Glutamatergic neuron (in vitro differentiated cells): ENCODE measurements at places on chromosomes 2 and 18. TPM values are rescaled to one million over a fixed set of nuclear protein-coding genes. Genes with fewer than 3 reads are reported as not detected.

The PCARE gene
- 0.66 TPM for total RNA-seq

The POTEF gene
- 12.8 TPM for total RNA-seq

The UGT1A8 gene
- total RNA-seq, result not detected

The SERPINB2 gene
- not detected for total RNA-seq

The FARP2 gene
- 67.7 TPM for total RNA-seq

The POTEJ gene
- total RNA-seq, result not detected

The PLCL1 gene
- total RNA-seq, result 28.8 TPM

The SLC39A10 gene
- total RNA-seq, result 102 TPM

The SETBP1 gene
- total RNA-seq, result 83.3 TPM

The IL36G gene
- total RNA-seq, result not detected

The POTEI gene
- 1.4 TPM for total RNA-seq

The SPR gene
- 1.7 TPM for total RNA-seq

- DNase-seq, result no peak
These were observed 66.5 kb upstream of the TMEM200C start for GRCh38 chr18:5961828-5962150.

- DNase-seq, result no peak
These were observed 7.0 kb downstream of the TNS1 start for GRCh38 chr2:217995731-217996231.

GRCh38 chr2:53886406-53887280, 26.9 kb upstream of the GPR75 start:
- no peak for DNase-seq

DNA sequence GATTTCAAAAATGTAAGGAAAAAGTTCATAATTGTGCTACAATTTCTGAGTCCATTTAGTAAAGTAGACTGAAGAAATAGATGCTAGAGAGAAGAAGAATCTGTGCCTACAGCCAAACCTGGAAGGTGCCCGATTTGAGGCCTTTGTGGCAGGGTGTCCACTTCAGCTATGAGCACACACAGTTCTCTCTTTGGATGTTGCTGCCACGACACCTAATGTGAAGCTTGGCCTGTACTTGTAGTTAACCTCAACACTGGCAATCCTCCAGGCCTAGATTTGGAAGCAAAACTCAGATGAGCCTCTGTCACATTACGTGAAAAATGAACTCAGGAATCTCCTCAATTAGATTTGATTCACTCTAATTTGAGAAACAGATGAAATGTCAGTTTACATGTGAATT, 90.1 kb upstream of the LRP1B start:
- no peak for DNase-seq

DNA sequence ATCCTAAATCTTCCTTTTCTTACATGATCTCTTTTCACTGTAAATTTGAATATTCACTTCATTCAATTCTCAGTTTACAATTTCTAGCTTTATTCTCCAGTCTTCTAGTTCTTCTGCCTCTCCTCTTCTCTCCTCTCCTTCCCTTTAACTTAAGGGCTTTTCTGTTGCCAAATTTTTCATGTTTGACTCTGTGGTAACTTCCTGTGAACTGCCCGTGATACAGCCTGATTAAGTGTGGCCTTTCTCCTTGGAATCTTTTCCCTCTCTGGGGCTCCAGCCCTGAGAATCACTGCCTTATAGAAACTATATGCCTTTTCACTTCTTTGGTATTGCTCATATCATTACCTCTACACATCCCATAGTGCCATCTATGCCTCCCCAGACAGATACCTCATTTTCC, 1923.8 kb upstream of the CELF4 start:
- no peak for DNase-seq

- no peak for DNase-seq
These were observed 32.7 kb upstream of the PRLH start for GRCh38 chr2:237533668-237534161.

DNA sequence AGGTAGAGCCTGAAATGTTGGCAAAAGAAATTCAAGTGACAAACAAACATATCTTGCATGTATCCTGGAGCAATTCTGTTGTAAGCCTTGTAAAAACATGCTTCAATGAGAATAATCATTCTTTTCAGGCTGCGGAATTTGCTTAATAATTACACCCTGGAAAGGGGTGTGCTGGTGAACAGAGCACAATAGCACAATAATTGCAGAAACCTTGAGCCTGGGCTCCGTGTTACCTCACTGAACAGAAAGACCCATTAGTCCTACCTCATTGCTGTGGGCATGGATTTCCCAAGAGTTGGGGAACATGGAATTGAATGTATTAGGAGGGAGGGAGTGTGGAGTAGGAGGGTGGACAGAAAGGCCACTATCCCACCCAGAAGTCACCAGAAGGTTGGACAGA, 168.0 kb upstream of the ALKAL2 start:
- no peak for DNase-seq

DNA sequence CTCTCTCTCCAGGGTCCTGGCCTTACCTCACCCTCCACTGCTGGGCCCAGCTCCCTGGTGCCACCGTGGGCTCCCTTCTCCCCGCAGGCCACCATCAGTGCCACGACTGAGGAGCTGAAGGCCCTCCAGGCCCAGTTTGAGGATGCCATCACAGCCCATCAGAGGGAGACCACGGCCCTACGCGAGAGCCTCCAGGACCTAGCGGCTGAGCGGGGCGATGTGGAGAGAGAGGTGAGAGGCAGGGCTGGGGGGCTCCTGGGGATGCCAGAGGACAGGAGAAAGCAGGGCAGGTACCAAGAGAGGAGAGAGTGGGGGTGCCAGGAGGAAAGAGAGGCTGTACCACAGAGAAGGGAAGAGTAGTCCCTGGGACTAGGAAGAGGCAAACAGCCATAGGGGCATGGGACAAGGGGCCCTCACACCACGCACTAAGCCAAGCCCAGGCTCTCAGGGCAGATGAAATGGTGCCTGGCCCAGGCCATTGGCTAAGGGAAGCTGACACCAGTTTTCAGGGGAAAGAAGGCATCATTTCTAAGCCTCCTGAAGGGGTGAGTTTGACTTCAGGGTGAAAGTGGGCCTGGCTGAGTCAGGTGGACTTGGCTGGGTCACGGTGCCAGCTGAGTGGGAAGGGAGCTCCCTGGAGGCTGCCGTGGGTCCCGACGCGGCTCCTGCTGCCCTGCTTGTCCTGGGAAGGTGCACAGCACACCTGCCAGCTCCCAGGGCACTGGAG, 39.0 kb upstream of the SNED1 start:
- DNase-seq, result no peak

DNA sequence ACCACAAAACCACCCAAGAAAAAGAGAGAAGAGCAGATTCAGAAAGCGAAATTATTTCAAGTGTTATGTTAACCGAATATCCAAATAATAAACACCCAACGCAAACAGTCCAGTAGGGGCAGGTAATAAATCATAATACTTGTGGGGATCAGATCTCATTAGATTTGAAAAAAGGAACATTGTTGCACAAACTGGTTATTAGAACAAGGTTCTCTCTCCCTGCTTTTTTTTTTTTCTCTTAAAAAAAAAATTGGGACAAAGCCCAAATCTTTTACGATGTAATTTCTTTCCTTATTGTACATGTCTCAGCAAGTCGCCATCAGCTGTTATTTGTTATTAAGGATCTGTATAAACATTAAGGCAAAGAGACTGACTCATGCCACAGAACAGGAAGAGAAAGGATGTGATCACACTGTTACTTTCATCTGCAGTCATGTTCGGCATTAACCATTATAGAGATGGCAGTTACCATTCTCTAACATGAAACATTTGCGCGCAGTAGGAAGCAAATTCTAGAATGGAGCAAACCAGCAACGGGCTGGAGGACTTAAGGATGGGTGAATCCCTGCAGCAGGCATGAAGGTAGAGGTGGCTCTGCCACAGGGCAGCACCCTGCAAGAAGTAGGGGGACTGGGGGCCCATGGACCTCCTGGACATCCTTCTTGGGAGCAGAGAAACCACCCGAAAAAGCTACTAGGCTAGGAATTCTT, 42.0 kb downstream of the EPHA4 start:
- no peak for DNase-seq

- no peak for DNase-seq
These were observed 75.0 kb upstream of the BZW1 start for GRCh38 chr2:200736646-200737274.

DNA sequence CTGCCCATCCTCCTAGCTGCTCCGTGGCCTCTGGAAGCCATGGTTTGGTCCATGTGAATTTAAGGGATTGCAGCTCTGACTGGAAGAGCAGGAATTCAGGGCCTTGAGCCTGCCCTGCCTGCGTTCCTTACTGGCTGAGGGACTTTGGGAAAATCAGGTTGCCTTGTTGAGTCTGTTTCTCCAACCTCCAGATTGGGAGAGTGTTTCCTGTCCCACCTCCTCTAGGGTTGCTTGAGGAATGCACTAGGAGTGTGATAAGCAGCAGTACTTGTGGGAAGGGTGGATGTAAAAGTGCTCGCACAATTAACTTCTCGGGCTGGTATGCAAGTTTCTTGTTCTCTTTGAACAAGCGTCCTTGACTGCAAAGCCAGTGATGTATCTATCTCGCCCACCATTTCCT, 84.4 kb upstream of the YWHAQ start:
- DNase-seq, result no peak

GRCh38 chr2:177589186-177589585, 196.6 kb downstream of the AGPS start:
- no peak for DNase-seq

- DNase-seq, result no peak
These were observed 44.8 kb downstream of the PARD3B start for GRCh38 chr2:204590063-204590462.

- no peak for DNase-seq
These were observed 121.8 kb upstream of the SERPINE2 start for GRCh38 chr2:224160917-224161316.

- DNase-seq, result no peak
These were observed 10.9 kb upstream of the PEX13 start for GRCh38 chr2:61006486-61007105.

DNA sequence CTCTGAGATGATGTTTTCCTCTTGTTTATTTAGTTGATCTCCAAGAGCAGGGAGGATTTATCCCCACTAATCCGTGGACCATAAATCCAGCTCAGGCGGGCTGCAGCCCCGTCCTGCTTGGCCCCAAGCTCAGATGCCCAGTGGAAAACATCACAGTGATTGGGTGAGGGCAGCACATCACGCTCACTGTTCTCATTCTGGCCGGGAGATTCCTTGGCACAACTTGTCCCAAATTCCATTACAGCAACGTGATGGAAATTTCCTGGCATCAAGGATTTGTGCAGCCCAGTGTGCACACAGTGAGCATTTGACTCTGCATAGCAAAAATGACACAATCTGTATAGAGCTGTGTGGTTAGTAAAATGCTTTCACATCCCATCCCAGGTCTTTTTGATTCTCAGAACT, 96.8 kb downstream of the VAPA start:
- no peak for DNase-seq

DNA sequence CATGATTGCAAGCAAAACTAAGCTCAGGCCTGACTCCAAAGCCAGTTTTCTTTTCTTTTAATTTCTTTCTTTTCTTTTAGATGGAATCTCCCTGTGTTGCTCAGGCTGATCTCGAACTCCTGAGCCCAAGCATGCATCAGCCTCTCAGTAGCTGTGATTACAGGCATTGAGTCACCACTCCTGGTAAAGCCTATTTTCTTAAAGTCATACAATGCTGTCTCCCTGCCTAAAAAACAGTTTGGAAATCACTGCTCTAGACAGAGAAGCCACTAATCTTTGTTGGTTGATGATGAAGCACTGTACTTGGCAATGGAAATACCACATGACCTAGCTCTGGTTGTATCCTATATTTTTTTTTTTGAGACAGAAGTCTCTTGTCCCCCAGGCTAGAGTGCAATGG, 33.1 kb upstream of the ZNF532 start:
- DNase-seq, result no peak

- DNase-seq, result no peak
These were observed 93.5 kb downstream of the DYSF start for GRCh38 chr2:71546777-71547281.

DNA sequence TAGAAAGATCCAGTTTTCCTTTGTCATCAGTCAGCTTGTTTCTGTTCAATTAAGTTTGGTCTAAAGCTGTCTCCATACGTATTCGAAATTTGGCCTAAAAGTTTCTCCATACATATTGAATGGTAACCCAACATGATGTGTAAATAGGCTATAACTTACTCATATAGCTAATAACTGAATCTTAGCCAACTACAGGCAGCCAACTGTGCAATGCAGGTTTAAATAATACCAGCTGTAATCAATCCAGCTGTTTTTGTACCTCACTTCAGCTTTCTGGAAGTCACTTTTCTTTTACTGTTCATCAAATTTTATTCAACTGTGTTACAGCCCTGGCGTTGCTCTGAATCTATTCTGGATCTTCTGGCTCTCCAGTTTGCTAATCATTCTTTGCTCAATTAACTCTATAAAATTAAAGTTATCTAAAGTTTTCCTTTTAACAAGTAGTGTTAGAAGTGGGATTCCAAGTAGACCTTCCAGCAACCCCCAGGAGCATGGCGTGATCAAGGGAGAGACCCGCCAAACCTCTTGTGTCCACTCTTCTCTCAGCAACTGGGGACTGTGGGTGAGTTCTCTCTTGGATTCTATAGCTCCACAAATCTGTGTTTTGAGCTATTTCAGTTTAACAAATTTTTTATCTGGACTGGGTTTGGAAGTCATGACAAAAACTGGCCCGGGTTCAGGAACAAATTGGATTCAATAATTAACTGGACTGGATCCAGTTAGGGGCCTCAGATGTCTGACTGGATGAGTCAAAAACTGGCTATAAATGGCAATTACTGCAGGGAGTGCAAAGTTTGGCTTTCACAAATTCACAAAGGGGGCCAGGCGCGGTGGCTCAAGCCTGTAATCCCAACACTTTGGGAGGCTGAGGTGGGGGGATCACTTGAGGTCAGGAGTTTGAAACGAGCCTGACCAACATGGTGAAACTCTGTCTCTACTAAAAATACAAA, 329.7 kb upstream of the ST6GAL2 start:
- no peak for DNase-seq

DNA sequence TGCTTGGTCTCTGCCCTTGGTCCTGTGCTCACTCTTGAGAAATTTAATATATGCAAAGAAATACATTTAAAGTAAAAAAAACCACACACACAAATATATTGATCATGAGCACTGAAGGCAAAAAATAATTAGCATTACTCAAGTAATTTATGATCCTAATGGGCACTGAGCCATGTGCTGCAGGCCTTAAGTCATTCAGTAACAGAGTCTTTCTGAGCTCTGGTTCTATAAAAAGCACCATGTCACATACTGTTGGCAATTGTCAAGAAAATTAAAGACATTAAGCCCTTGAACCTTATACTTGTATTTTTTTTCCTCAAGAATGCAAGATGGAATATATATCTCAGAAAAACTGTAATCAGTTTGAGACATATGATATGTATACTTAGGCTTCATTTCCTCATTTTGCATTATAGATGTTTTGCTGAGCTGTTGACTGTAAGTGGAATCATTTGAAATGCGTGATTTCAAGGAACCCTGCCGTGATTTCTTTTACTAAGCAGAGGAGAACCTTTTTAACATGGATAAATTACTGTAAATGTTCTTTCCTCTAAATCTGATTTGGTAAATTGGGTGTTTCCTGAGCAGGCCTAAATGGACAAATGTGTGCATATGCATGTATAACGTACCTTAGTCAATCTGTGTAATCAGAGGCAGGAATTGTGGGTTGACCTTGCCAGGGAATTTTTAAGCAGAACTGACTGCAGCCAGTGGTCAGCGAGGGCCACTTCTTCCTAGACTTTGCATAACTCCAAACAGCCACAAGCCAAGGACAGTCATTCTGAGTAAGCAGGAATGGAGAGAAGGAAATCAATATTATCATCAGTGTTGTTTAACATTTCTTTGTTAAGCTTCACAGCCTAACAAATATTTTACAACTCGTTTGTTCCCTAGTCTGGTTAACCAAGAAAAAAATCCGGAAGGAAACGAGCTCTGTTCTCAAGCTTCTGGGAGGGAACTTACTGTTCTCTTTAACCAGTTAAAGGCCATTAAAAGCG, 191.5 kb upstream of the ATP5MC3 start:
- DNase-seq, result no peak

GRCh38 chr2:191866675-191867506, 20.0 kb upstream of the CAVIN2 start:
- no peak for DNase-seq

- no peak for DNase-seq
These were observed 5.2 kb downstream of the FHOD3 start for GRCh38 chr18:36302676-36303075.
